AG08395 (cell line): ENCODE measurements at places on chromosomes 5 and 9.

DNA sequence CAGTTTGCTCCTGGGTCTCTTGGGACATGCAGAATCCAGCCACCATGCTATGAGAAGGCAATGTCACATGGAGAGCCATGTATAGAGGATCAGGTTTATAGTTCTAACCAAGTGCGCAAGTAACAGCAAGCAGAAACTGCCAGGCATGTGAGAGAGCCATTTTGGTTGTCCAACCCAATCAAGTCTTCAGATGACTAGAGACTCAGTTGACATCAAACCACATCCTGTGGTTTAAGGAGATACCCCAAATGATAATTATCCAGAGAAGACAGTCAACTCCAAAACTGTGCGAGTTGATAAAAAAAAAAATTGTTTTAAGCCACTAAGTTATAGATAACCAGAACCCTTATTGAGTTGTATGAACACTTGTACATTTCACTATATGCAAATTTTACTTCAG lies 40.2 kb downstream of the TMEM232 start:
- no peak for DNase-seq

DNA sequence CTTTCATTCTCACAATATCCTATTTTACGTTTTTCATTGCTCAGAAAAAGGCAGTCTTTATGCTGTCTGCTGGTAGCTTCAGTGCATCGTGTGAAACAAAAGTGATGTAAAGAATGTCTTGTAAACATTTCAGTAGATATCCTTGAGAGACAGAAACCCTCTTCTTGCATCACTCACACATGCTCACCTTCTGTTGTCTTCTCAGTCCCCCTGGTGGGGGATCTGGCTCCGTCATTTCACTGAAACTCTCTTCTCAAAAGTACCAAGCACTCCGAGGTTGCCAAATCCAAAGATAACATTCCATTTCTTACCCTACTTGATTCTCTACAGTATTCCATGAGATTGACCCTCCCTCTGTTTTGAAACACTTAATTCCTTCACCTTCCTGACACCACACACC lies 46.1 kb upstream of the PCA3 start:
- no peak for DNase-seq

DNA sequence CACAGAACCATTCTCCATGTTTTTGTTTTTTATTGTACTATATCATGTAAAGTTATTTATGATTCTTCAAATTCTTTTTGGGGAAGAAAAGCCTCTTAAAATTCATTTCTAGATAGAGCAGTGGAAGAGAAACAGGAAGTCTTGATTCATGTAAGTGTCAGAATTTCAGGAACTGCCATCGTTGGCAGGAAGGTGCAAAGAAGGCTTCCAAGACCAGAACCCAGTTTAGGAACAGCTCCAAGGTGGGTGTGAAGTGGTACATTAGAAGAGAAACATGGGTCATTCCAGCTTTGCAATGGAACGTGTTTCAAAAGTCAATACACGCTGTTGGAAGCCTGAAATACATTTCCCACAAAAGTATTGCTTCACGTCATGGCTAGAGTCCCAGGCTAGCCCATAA lies 14.8 kb downstream of the SAXO1 start:
- no peak for DNase-seq

DNA sequence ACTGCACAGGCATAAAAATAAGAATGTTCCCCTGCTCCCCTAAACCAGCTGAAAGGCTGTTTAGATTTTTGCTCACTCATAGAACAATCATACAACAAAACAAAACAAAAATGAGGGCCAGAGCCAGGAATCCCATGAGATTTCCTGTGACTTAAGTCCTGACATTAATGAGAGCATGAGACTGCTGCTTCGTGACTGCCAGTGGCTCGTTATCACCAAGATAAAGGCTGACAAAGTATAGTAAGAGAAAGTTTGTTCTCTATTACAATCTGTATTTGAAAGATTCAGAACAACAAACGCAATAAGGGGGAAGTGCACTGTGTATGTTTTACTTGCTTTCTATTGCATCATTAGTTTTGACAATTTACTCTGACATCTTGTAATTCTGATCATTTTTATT lies 837.1 kb upstream of the C9orf72 start:
- no peak for DNase-seq

GRCh38 chr5:59795141-59795540 lies 98.4 kb downstream of the PDE4D start:
- DNase-seq: no peak

GRCh38 chr5:150598821-150599273 lies 41.6 kb upstream of the SYNPO start:
- no peak for DNase-seq
